ENCODE measurements at places on chromosomes 5 and 9.

GRCh38 chr5:158381614-158382160, 522.7 kb upstream of the CLINT1 start:
- no peak for DNase-seq

GRCh38 chr9:118438810-118439209, 734.6 kb downstream of the TLR4 start:
- no peak for DNase-seq

DNA sequence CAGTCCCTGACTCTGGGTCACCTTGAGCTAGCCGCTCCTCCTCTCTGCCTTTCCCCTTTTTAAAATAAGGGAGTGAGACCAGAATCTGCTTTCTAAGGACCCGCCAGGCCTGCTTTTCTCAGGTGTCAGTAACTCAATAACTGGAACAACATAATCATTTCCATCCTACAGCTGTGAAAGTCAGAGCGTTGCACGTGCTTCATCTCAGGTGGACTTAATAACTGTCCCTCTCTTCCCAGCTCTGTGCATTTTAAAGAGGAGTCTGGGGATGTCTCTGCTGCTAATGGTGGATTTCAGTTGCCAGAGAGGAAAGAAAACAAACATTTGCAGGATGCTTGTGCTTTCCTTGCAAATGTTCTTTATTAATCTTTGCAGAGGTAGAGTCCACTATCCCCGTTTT, 93.7 kb downstream of the PCDH1 start:
- no peak for DNase-seq

GRCh38 chr9:25808554-25808953, 130.3 kb upstream of the TUSC1 start:
- DNase-seq, result no peak

- DNase-seq, result no peak
These were observed 161.2 kb downstream of the AOPEP start for GRCh38 chr9:94887721-94888120.

DNA sequence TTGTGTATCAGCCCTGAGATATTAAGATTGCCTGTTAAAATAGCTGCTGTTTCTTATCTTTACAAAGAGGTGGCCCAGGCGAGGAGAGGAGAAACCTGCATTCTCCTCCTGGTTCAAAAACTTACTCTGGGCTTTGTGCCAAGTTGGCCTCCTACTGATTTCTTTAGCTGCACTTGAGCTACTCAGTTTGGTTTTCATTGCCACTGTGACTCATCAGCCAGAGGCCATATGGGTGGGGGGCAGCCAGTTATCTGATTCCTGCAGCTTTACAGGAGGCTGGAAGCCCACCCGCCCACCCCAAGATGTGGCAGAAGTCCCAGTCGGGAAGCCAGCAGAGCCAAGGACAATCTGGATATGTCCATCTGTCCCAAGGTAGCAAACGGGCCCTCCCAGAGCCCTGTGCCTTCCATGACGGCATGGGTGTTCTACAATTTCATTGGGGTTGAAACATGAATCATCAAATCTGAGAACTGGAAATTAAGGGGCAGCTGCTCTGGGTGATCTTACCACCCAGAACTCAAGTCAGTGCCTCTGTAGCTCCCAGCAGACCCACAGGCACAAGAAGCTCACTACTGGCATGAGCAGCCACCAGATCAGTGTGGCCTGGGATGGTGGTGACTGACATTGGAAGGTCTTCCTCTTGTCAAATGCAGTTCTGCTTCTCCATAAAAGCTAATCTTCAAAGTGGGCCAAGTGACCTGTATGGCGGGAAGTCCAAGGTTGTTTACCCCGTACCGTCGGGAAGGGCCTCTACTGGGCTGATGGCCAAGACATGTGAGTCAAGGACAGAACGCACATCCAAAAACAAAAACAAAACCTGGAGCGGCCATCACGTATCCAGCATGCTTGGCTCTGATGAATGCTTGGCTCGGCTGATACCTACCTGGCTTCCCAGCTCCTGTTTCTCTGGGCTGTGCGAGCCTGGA, 15.6 kb downstream of the FCN2 start:
- no peak for DNase-seq

DNA sequence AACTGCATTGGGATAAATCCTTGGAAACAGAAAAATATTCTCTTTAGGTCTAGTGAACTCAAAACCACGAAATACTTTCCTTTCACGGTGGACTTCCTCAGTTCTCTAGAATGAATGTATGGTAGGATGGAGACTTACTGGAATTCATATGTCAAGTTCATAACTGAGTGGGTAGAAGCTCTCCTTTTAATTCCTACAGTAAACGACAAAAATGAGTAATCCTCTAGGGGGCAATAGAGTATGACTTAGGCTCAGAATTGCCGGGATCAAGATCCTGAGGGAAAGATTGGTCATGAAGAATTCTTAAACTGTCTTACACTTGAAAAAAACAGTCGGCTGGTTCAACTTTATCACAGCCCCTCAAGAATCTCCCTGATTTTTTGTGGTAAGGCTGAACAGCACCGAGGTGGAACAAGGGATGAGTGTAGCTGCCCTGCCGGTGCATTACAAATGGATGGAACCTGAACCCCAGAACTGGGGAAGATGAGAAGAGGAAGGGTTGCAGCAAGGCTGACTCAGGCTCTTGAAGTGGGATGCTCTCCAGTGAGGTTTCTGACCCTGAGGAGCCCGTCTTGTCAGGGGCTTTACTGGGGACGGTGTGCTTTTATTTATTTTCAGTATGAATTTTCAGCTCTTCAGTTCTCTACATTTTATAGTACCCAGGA, 14.0 kb upstream of the LOX start:
- no peak for DNase-seq

DNA sequence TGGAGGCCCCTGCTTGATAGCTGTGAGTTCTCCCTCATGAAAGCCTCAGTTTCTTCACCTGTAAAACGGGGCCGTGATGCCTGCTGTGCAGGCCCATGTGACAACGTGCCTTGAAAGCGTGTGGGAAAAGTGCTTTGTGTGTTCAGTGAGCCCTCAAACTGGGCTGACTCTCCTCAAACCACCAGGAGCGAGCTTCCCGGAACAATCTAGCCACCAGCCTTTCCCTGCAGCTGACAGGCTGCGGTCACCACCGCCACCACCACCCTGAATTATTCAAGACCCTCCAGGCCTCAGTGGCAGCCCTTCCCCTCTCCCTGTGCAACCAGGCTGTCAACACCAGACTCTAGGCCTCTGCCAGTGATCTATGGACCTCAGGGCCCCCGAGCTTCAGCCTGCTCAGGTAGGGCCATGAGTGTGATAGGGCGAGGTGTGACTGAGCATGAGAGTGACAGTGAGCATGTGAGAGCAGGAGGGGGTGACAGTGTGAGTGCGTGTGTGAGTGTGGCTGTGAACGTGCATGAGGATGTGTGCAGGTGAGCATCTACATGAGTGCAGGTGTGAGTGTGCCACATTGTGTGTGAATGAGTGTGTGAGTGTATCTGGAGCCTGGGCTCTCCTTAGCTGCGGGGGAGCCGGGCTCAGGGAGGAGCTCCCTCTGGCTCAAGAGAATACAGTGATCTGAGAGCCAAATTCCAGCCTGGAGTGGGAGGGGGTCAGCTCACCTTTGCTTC, 53.3 kb upstream of the PSD2 start:
- no peak for DNase-seq

DNA sequence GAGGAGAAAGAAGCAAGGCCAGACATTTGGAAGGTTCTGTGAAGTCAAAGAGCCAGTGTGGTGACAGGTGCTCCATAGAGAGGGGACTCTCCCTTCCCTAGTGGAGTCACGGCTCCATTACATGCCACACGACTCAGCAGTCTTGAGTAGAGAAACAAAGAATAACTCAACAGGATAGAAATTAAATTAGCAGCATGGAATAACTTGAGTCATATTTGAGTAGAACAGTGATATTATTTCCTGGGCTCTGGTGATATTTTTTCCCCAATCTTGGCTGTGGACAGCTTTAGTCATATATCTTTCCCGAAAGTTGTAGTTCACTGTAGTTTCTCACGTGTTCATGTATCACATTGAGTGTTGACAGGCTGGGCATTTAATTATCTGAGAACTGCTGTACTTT, 149.7 kb upstream of the EFNA5 start:
- no peak for DNase-seq

DNA sequence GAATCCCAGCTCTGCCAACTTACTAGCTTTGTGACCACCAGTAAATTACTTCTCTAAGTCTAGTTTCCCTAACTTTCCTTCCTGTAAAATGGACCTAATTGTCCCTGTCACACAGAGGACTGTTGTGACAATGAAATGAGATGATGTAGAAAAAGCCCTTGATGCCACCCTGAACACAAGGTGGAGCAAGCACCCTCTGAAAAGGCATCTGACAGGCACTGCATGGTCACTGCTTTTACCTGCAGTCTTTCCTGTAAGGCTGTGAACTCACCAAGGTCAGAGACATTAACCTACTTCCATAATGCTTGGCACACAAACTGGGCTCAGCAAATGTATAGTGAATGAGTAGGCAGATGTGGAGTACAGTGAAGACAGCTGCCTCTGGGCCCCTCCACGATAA, 6.1 kb downstream of the SLC31A2 start:
- no peak for DNase-seq

DNA sequence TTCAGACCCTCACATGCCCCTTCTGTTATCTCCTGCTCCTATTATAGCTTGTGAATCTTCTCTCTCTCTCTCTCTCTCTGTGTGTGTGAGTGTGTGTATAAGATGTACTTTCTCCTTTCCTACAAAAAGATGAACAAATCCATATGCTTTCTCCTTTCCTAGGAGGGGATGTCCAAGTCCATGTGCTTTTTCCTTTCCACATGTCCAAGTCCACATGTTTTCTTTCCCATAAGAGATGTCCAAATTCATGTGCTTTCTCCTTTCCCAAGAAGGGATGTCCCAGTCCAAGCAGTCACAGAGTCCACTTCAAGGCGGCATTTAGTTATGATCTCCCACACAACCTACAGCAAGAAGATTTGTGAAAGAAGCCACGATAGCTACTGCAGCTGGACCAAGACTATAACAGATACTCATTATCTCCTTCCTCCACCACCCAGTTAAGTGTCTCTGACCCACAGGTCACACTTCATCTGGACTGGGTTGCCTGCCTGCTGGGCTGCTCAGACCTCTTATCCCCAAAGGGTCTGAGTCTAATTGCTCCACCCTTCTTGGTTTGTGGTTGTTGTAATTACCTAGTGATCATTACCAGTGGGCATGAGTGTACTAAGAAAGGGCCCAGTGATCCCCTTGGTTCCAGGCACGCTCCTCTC, 18.4 kb upstream of the FOXI1 start:
- DNase-seq, result no peak

GRCh38 chr9:86594724-86595123, 240.5 kb upstream of the TUT7 start:
- no peak for DNase-seq

DNA sequence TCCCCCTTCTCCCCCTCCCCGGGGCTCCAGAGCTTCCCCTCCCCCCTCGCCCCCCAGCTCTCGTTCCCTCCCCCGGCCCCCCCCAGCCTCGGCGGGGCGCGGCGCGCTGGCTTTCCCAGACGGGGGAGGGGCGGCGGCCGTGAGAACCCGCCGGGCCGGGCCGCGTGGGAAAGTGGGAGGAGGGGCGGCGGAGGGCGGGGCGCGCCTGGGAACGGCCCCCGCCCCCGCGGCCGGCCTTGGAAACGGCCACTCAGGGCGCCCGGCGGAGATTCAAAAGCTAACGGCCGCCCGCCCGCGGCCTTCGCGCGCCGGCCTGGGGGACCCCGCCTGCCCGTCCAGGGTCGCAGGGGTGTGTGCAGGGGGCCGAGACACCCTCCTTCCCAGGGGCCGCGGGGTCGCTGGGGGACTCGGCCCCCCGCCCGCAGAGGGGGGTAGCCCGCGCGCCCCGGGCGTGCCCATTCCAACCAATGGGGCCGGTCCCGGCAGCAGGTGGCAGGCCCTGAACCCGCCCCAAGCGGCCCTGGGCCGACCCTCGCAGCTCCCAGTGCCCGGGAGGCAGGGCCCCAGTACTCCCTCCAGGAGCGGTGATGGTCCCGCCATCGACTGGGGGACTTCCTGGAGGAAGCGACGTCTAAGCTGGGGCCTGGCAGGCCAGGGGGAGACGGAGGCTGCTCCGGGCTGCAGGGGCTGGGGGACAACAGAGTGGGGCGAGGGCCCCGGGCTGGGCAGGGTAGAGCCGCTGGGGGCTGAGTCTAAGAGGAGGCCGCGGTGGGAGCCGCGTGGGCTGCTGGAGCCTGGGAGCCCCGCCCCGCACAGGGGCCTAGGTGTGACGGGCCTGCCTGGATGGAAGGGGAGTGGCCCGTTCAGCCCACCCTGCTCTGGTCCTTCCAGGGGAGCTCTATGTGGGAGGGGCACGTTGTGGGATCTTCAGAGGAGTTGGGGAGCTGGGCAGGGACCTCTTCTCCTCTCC, 14.2 kb upstream of the NRARP start:
- DNase-seq, result no peak

DNA sequence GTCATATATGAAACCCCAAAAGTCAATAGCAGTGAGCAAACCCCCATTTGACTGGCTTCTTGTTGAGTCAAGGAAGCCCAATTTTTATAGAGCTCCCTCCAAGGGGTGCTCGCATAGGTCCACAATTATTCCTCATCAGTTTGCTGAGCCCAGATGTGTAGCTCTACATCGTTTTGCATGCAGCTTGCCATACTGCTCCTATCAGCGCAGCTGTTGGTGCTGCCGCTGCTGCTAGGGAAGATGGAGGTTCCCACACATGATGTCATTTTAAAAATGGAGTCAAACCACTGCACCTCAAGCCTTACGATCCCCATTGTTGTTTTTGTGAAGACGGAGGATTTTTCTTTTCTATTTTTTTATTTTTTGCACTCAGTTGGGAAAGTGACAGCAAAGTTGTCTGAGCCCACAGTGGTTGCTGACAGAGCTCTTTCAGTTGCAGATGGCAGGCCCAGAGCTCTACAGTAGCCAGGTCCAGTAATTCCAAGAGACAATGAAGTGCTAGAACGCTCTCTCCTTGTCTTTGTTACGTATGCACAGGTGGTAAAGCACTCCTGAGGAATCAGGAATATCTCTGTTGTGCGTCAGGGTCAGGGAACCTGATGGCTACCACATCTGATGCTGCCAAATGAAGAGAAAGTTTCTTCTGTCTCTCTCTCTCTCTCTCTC, 23.2 kb upstream of the C5orf63 start:
- DNase-seq, result no peak

- DNase-seq, result no peak
These were observed at the start of gene DOK3 for GRCh38 chr5:177509381-177509951. DOK3 (minus strand) TSS chr5:177509826; CDS start chr5:177509540, 286 bp downstream.

GRCh38 chr9:107708791-107709190, 219.2 kb upstream of the KLF4 start:
- no peak for DNase-seq

DNA sequence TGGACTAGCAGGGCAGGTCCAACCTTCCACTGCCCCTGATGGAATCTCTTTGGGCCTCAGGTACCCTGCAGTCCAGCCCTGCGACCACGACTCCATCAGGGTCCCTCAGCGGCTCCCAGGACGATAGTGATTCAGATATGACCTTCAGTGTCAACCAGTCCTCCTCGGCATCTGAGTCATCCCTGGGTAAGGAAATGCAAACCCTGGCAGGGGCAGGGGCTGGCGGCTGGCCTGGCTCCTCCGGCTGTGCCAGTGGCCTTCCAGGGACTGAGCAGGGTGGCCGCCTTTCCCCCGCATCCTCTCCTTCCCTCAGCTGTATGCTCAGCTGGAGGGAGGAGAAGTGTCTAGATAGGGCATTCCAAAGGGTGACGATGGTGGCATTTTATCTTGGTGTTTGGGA, 45.0 kb downstream of the NEURL1B start:
- DNase-seq, result no peak

GRCh38 chr9:4303006-4303405, 3.1 kb upstream of the GLIS3 start:
- no peak for DNase-seq

Measured in GM12864 (cell line).